ENCODE measurements at places on chromosomes 1 and 21.

DNA sequence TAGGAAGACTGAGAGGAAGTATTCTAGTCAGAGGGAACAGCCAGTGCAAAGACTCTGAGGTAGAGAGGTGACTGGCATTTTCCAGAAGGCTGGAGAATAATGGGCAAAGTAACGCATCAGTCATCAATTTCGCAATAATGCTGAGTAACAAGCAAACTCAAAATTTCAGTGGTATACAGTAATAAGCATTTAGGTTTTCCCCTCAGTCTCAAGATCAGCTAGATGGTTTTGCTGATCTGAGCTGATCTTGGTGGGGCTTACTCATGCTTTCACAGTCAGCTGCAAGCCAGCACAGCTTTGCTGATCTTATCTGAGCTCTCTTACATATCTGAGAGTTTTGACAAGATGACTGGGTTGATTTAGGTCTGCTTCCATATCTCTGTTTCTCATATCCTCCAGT is 108.7 kb downstream of the TSEN15 start:
- no peak for DNase-seq

- no peak for DNase-seq
Observed at GRCh38 chr21:43786300-43786806, 3.0 kb upstream of the RRP1 start.

DNA sequence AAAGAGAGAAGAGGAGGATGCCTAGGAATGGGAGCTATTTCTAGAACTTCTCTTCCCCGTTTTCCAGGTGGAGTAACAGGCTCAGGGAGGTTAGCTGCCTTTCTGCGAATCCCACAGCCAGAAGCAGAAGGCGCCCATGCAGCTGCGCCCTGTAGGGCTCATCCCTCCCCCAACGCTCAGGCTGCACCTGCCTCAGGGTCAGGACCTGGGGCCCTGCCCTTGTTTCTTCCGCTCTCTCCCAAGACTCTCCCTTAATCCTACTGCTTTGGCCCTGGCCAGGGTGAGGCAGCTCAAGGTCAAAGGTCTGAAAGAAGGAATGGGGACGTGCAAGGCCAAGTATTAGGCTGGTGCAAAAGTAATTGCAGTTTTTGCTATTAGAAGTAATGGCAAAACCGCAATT is 30.5 kb upstream of the PADI2 start:
- no peak for DNase-seq

GRCh38 chr1:81232420-81232819 is 568.3 kb upstream of the ADGRL2 start:
- DNase-seq: no peak

DNA sequence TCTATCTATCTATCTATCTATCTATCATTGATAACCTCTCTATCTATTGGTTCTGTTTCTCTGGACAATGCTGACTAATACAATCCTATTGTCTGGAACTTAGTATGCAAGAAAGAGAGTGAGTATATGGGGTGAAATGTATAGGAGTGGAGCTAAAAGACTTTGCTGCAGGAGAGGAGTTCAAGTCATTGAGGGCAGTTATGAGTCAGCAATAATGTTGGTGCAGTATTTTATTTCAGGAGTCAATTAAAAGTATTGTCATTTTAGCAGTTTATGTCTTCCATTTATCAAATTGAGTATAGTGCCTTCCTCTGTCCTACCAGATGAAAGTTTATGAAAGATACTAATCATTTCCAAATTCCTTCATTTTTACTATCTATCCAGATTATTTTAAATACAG is 55.8 kb downstream of the MAP3K7CL start:
- DNase-seq: no peak

DNA sequence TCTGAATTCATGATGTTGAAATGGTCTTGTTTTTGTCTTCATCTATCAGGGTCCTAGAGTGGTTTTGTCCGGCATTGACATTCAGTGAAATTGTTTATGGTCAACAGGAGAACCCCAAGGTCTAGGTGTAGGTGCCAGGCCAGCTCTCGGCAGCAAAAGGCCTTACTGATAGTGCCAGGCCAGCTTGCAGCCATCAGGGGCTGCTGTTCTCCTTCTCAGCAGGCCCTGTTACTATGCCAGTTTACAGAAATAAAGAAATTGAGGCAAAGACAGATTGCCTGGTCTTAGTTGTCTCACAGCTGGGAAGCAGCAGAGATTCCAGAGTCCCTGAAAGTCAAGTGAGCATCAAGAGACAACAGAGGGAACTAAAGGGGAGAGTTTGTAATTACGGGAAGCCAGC is 12.0 kb downstream of the HMGB4 start:
- DNase-seq: no peak

DNA sequence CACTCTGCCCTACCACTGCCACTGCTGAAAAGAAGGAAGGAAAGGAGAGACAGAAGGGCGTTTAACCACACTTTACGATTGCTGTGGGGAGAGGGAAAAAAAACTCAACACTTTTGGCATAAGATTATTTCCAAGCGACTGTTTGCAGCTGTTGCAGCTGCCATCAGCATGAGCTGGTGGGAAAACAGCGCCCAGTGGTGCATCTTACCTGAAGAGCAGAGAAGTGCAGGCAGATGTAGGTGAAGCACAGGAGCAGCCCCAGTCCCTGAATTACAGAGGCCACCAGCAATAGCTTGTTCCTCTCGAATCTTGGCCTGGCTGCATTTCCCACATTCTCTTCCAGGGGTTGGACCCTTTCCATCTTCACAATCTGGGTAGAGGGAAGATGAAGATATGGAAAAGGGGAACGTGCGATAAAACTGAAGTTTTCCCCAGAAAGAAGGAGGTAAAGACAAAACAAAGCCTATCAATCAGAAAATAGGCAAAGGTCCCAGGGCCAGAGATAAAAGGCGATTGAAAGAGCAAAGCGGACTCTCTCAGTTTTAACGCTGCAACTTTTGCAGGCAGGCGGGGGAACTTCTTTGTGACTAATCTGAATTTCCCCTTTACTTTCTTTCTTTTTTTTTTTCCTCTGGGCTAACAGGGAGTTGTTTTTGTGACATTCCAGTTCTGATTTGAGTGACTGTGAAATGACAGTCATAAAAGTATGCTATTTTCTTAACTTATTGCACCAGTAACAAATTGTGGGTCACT is at the start of gene TNFSF4:
TSS of gene TNFSF4 (minus strand) at position 516 of the 753 bp plus-strand sequence. CDS start at position 361, 155 bp downstream.
- DNase-seq: no peak

GRCh38 chr1:84442256-84442655 is 36.8 kb upstream of the RPF1 start:
- DNase-seq: peak; percentile 55

DNA sequence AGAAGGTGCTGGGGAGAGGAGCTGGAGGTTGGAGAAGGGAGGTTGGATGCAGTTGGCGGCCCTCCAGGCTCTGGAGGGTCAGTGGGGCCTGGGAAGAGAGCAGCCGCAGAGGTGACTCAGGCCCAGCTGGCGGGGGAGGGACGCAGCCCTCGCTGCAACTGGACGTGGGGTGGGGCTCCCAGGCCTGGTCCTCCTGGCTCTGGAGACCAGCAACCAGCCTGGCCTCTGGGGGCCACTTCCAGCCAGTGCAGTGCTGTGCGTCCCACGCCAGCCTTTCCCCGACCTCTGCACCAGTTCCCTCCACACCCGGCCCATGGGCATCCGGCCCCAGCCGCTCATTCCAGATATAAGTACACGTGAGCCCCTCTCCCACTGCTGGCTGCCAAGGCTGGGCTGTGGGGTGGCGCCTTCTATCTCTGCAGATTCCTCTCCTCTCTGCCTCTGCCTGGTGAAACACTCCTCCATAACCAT is 38.0 kb upstream of the COL18A1 start:
- DNase-seq: peak; percentile 89

DNA sequence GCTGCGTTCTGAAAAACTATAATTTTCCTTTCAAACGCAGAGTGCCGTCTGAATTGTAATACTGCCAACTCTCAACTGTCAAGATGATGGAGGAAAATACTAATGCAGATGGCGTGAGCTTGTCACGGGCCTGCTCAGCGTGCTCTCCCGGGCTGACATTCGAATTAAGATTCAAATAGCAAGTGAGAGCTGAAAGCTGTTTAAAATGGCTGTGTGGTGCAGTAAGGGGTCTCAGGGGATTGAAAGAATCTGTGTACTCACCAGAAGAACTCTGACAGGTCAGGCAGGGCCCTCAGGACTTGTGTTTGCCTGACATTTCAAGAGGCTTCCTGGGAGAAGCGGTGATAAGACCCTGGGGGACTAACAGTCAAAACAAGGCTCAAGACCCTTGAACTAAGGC is 33.1 kb downstream of the ZMYND12 start:
- DNase-seq: no peak

DNA sequence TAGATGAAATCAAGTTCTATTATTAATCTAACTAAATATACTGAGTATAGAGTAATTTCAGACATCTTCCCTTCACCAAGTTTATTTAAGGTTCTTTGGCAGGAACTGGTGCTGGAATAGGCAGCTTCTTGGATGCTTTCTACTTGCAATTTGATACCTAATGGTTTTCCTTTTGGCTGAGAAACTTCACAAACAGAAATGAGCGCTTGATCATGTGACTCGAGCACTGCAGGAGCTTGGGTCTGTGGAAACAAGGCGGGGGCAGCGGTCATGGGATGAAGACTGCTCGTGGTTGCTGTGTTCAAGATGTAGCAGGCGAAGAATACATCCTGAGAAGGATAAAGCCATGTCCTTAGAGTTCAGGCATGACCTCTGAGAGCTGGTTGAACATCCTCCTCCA is 136.8 kb downstream of the PTPRC start:
- no peak for DNase-seq

- no peak for DNase-seq
Observed at GRCh38 chr1:52235646-52236045, 93.8 kb downstream of the ZFYVE9 start.

DNA sequence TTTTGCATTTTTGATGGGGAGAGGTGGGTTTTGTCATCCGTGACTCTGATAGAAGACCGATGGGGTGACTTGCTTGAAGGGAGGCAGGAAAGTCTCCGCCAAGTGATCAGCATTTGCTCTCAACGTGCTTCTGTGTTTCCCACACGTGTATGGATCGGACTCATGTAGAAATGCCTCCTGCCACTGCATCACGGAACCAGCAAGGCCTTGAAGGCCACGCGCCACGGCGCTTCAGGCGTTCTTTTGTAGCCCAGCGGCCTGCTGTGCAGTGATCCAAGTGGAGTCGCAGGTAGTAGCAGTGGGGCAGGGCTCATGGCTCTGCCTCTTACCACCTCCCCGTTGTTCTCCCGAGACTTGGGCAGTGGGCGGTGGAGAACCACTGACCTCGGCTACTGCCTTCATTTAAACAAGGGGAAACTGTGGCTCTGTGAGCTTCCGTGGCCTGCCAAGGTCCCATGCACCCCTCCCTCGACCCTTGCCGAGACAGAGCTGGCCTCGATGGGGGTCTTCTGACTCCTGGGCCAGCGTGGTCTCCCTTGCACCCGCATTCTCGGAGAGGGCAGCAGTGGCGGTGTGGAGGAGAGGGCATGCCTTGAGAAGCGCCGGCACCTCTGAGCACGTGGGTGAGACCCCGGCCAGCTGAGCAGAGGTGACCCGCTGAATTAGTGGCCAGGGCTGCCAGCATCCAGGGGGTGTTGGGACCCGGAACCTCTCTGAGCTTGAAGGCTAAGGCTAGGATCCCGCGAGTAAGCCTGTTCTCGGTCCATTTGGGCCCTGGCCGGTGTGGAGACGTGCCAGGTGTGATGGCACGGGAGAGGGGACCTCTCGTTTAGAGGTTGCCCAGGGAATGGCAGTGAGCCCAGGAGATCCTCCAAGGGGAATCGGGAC is 46.1 kb upstream of the ABCG1 start:
- DNase-seq: no peak

- no peak for DNase-seq
Observed at GRCh38 chr21:35102488-35103371, 53.6 kb upstream of the RUNX1 start.

DNA sequence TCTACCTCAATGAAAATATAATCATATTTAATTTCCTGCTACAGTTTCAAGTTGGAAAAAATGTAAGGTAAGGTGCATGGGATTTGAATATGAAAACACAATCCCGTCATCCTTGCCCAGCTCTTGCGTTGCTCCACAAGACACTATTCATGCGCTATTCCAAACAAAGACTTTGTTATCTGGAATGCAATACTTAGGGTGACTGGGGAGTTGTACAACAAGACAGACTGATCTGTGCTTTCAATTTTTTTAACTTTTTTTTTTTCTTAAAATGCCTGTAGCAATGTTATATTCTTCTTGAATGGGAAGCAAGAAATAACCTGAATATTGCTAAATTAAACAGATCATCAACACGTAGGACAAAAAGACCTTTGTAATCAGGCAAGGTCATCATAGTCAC is 1077.2 kb downstream of the TTLL7 start:
- no peak for DNase-seq

GRCh38 chr1:229842302-229843255 is 216.5 kb downstream of the URB2 start:
- no peak for DNase-seq

GRCh38 chr1:53365437-53366063 is 37.7 kb upstream of the LRP8 start:
- no peak for DNase-seq

- DNase-seq: no peak
Observed at GRCh38 chr1:180440335-180440734, 62.0 kb downstream of the ACBD6 start.

GRCh38 chr1:187451238-187451637 is 622.5 kb downstream of the PLA2G4A start:
- DNase-seq: no peak

GRCh38 chr1:119114786-119115185 is 25.7 kb downstream of the WARS2 start:
- DNase-seq: no peak

- DNase-seq: peak; percentile 78
Observed at GRCh38 chr1:84301004-84301784, at the start of gene SAMD13. Gene SAMD13, plus strand, starts transcription at chr1:84301708. Its CDS starts 1,527 bp downstream, at chr1:84303235.

DNA sequence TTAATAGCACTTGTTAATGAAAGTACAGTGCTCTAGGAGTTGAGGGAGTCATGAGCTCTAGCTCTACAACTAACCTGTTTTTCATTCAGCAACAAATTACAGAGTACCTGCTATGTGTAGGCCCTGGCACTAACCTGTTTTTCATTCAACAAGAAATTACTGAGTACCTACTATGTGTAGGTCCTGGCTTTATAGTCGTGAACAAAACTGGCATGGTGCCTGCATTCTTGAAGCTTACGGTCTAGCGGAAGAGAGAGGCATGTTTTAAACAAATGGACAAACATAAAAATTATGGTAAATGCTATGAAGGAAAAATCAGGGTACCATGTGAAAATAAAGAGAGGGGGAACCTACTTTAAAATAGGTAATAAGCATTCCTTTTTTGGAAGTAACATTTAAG is 2.2 kb upstream of the UBAP2L start:
- no peak for DNase-seq

DNA sequence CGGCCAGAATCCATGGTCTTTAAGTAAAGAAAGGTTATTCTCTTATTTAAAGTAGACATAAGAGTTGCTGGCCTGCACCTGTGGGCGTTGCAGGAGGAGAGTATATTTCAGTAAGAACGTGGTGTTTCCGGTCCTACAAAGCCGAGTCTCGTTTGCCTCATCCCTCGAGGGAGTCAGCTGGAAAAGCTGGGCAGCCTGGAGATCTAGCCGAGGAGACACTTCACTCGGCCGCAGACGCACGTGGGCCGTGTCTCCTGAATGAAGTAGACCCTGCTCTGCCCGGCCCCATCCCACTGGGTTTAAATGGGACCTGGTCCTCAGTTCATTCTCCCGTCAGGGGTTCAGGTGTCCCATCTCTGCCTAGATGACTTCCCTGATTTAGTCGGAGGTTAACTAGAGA is 14.9 kb downstream of the SLC45A1 start:
- no peak for DNase-seq

- DNase-seq: no peak
Observed at GRCh38 chr1:18803851-18804250, 55.6 kb downstream of the TAS1R2 start.

All from pulmonary artery endothelial cell (primary cell).